ENCODE measurements at places on chromosomes 2 and 18.

GRCh38 chr18:77046994-77047393 lies 85.6 kb downstream of the MBP start:
- no peak for DNase-seq

DNA sequence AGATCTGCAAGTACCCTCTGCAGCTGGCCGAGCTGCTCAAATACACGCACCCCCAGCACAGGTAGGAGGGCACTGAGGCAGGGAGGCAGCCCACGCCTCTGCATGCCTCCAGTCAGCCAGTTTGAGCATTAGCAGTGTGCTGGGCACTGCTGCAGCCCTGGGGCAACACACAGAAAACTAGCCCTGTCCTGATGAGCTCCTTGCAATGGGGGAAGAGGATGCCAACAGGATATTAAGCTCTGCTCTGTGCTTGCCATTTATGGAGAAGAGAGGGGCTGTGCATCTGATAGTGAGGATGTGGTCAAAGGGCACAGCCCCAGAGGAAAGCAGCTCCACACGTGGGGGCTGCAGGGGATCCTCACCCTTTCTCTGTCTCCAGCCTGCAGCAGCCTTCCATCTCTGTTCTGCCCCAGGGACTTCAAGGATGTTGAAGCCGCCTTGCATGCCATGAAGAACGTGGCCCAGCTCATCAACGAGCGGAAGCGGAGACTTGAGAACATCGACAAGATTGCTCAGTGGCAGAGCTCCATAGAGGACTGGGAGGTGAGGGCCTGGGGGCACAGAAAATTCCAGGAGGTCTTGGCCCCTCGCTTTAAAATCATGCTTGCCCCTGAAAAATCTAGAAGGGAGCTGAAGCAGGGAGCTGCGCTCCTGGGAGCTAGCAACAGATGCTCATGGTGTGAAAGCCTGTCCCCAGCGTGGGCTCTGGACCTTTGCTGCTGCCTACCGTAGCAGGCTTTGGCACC lies 51.7 kb downstream of the FAM168B start:
- DNase-seq: peak; percentile 84

DNA sequence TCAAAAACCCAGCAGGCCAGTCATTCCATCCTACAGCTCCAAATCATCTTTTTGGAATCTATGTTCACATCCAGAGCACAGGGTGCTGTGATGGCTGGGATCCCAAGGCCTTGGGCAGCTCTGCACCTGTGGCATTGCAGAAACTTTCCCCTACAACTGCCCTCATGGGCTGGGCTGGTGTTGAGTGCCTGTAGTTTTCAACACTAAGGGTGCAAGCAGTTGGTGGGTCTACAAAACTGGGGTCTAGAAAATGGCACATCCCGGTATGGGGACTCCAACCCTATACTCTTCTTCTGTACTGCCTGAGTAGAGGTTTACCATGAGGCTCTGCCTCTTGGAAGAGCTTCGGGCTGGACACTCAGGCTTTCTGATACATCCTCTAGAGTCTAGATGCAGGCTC lies 95.2 kb upstream of the TEKT4 start:
- no peak for DNase-seq

DNA sequence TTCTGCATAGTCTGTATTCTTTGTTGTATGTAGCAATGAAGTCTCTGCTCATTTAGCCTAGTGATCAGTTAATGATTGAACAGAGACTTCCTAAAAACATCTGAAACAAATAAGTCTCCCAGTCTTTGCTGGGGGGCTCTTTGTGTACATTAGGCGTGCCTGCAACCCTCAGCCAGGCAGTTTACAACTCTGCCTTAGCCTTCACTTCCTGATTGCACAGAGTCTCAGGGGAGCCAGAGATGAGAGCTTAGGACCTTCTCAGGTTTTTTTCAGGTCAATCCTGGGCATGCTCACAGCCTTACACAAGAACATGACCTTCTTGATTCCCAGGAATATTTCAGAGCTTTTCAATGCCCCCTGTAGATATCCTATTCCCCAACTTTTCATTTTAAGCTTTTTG lies 44.0 kb upstream of the BIN1 start:
- DNase-seq: no peak

GRCh38 chr2:192053921-192054320 lies 140.8 kb downstream of the TMEFF2 start:
- no peak for DNase-seq

GRCh38 chr2:132607426-132608090 lies 62.4 kb downstream of the LYPD1 start:
- no peak for DNase-seq

GRCh38 chr2:237333748-237334147 lies 80.2 kb downstream of the COL6A3 start:
- DNase-seq: no peak

DNA sequence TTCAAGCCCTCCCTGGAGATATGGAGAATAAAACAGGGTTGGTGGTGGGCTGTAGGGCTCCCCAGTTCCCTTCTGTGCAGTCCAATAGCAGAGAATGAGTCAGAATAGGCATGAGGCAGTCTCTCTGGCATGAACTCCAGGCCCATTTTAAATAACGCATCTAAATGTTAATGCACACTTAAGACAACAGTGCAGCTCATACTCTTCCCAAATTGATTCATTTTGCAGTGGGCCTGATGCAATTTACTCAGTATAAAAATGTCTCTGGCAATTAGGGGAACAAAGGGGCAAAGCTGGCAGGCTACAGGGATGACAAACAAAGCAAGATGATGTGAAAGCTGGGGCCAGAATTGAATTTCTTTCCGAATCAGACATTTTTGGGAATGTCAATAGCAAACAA lies 402.8 kb downstream of the CLIP4 start:
- no peak for DNase-seq
